ENCODE measurements at places on chromosomes 4 and X. TPM values are rescaled to one million over a fixed set of nuclear protein-coding genes. Genes with fewer than 3 reads are reported as not detected.

DNA sequence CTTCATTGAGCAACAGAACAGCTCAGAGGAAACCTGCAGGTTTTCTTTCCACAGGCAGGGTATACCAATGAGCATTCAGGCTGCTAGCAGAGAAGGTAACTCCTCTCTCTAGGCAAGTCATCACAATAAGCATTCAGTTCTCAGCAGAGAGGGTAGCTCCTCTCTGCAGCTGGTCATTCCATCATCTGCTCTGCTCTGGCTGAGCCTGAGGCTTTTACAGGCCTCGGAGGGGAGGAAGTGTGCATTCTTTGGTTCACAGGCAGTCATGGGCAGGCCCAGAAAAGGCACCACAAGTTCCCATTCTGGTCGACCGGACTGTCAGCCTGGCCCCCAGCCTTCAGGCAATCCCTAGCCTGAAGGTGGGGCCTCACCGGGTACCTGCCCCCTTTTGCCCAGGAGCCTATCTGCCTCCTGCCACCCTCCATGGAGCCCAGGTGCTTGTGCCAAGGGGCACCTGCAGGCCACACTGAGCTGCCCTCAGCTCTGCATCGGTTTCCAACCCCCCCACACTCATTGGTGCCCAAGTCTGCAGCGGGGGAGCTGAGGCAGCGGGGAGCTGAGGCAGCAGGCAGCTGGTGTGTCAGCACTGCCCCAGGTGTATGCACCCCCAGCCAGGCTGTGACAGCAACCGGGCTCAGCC is 83.1 kb downstream of the PRDM5 start:
- no peak for DNase-seq

DNA sequence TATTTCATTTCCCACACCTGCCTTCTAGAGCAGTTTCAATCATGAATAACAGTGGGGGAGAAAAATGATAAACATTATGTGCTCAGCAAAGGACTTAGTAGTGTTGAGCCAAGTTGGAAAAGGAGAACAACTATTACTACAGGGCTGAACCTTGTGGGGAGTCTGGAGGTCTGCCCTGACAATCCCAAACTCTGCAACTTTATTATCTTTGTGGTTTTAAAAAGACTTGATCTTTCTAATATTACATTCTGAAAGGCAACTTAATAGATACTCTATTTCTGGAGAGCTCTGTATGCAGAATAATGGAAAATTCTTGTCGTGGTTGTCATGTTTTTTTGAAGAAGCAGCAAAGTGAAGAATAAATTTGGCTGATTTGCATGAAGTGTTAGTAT is 116.1 kb downstream of the SPCS3 start:
- DNase-seq: no peak

DNA sequence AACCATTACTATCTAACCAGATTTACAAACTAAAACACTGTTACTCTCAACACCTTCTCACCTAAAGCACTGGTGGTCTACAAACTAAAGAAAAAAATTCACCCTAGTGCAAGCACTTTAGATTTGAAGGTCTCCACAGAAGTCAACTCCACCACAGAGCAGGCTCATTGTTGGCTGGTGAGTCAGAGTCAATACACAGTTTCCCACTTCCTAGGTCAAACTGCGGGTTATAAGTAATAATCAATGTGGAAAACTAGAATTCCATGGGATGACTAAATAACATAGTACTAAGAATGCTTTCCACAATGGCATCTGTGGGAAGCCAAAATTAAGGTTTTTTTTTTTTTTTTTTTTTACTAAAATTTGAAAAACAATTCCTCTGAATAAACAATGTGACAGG is 191.8 kb downstream of the PDGFC start:
- DNase-seq: no peak

DNA sequence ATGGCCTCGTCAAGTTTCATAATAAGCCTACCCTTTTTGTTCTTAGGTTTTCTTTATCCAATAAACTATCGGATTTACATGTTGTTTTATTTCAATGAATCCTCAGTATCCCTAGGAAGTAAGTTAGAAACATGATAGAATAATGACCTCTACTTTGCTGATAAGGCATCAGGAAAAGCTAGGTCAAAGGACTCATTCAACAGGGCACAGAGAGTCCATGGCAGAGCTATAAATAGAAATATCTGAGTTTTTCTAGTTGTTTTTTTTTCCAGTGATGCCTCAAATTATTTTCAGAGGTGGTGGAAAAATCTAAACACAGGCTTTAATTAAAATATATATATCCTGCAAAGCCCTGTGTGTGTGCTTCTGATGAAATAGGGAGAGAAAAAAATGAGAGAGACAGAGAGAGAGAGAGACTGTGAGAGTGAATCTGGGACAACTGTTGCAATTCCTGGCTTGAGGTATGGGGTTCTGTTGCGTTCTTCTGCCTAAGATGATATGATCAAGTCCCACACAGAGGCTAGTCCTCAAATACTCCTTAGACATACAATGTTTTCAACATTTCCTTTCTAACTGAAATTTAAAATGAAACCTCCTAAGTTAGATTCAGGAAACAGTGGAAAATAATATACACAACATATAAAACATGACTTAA is 139.9 kb downstream of the HDX start:
- DNase-seq: no peak

DNA sequence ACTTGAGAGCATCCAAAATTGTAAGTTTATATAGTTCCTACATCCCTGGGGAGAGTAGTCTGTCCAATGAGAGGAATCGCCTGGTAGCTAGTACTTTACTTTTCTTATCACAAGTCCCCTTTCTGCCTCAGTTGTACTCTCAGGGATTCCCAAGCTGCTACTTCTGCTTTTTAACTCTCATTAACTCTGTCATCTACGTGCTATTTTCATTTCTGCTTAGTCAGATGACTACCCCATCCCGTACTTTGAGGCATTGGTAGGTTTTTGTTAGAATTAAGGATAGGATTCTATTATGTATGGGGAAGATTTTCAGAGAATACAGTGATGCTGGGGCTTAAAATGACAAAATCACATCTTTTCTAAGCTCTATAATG is 24.7 kb downstream of the RBPJ start:
- no peak for DNase-seq

GRCh38 chr4:129323658-129324057 is 227.7 kb downstream of the C4orf33 start:
- DNase-seq: no peak

GRCh38 chr4:144421839-144422565 is 224.0 kb upstream of the HHIP start:
- no peak for DNase-seq

- no peak for DNase-seq
Observed at GRCh38 chr4:47465004-47465403, 1.5 kb upstream of the COMMD8 start.

DNA sequence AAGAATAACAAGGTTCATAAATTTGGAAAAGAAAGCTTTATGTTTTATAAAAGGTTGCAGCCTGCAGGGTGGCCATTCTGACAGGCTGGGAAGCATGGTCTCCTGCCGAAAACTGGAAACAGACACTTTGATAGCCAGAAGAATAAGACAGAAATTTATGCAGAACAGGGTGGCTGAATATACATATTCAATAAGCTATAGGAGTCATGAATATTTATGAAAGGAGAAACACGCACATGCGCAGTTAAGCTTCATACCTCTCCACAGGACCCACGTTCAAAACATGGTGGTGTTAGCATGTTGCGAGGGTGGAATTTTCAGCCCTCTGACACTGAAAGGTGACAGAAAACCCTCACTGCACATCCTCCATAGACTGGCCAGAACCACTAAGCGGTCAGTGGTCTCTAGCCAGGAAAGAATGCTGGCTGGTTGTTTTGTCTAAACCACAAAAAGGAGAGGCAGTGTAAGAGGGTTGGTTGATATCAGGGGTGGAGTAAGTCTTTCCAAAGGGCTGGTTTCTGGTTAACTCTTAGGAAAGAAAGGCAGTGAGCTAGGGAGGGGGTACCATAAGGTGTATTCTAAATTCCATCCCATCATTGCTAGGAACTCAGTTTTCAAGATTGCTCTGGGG is 58.2 kb downstream of the ANXA10 start:
- DNase-seq: no peak

GRCh38 chrX:42246814-42247213 is 323.5 kb upstream of the CASK start:
- no peak for DNase-seq

DNA sequence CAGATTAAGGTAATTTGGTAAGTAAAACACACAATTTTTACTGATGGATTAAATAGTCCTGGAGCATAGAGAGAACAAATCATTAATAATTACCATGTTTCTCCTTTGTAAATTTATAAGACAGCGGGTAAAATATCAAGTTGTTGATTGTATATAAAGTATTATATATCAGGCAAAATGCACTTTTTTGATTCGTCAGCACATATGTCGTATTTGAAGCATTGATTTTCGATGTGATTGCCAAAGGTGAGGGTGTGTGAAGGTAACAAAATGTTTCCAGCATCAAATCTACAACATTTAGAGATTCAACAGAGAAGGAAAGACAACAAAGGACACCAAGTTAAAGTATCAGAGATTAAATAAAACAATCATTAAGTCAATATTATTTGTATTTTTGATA is 1437.8 kb upstream of the ADGRL3 start:
- DNase-seq: no peak

DNA sequence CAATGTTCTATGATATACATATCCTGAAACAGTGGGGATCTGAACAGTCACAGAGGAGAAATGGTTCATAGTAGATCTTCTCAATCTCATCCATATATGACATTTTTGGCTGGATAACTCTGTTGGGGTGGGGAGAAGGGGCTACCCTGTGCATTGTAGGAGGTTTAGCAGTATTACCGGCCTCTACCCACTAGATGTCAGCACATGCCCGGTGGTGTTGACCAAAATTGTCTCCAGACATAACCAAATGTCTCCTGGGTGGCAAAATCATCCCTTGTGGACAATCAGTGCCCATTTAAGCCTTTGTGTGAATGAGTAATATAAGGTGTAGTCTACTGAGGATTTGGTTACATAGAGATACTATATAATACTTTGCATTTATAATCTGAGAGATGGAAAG is 89.9 kb downstream of the PLS3 start:
- DNase-seq: no peak

- DNase-seq: no peak
Observed at GRCh38 chr4:7371210-7371941, 63.4 kb downstream of the PSAPL1 start.

GRCh38 chr4:167842487-167842886 is 249.8 kb upstream of the ANXA10 start:
- no peak for DNase-seq

DNA sequence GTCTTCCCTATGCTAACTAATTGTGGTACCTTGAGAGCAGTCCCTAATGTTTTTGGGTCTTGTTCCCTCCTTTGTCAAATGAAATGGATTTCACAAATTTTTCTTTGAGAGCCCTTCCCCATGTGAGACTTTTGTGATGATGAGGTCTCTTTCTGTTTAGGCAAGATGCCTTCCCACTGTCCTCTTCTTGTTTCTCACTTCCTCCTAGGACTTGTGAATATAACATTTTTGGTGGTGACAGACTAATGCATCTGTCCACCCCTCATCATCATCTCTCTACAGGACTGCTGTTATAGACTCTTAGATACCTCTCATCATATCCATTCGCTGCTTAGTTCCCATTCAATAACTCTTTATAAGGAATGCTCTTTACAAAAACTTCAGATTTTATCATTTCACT is 8.7 kb upstream of the ANK2 start:
- DNase-seq: no peak

- peak; percentile 46 for DNase-seq
Observed at GRCh38 chr4:40199999-40200874, 3.4 kb downstream of the RHOH start.

Gene F11
- total RNA-seq: 0.38 TPM

Gene UNC5C
- total RNA-seq: not detected

Gene CD40LG
- total RNA-seq: 38.4 TPM

Gene FHIP1A
- 2.1 TPM for total RNA-seq

Gene HAND2
- not detected for total RNA-seq

Gene PPAT
- total RNA-seq: 10.5 TPM

Gene AKAP14
- total RNA-seq: not detected

Gene ATP2B3
- not detected for total RNA-seq

Gene TBC1D14
- total RNA-seq: 64.2 TPM

Gene OTC
- total RNA-seq: not detected

Gene GLOD5
- not detected for total RNA-seq

Gene FBXW7
- total RNA-seq: 122 TPM
